ENCODE measurements at places on chromosomes 3 and 15.

DNA sequence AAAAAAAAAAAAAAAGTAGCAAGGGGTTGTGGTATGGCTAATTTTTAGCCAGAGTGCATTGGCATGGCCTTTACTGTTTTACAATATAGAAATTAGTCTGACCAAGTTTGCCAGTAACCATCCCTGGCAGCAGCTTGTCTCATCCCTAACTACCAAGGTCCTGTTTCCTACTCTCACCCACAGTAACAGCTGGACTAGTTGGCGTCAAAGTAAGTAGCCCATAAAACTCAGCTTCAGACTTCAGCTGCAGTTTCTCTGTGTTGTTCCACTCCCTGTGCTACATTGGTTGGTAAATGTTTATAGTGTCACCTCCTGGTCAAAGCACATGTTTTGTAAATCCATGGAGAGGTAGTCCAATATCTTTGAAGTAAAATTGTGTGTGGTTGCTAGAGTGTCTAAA is 691.3 kb downstream of the ZPLD1 start:
- peak; percentile 2 for DNase-seq

- DNase-seq = no peak
Measured at GRCh38 chr3:33729993-33730392, 11.9 kb upstream of the CLASP2 start.

GRCh38 chr15:45333550-45333949 is 44.8 kb downstream of the GATM start:
- peak; percentile 27 for DNase-seq

- no peak for DNase-seq
Measured at GRCh38 chr3:23872330-23872729, 44.5 kb downstream of the NKIRAS1 start.

DNA sequence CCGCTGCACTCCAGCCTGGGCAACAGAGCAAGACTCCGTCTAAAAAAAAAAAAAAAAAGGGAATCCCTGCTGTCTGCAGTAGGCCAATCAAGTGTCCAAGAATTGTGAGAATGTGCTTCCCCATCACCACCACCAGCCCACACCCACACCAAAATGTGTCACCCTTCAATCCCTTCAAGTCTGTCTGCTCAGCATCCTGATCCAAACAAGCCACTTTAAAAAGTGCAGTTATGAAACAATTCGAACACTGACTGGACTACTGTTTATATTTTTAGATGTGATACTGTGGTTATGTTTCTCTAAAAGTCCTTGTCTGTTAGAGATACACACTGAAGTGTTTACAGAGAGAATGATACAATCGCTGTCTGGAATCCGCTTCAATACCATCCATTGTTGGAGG is 78.1 kb upstream of the CGNL1 start:
- DNase-seq = peak; percentile 21

DNA sequence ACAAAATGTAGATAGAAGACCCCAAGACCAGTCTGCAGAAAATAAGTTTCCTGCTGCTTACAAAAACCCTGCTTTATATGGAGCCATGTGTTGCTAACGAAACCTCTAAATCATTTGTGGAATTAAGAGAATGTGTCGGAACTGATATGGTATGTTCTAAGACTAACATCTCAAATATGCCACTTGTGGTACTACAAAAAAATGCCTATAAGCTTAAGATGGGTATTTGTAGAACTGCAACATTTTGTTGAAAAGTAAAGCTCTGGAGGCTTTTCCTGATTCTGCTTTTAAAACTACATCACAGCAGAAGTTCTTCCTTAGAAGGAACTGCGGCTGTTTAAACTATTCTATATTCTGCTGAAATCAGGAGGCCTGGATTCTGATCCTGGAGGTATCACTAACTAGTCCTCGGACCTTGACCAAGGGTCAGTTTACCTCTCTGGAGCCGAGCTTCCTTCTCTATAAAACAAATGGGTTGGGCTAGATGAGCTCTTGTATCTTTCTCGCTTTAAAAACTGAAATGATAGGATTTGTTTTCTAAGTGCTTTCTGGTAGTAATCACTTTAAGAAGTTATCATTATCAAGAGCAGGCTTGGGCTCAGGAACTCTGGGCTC is 74.9 kb downstream of the RAD18 start:
- DNase-seq = peak; percentile 92

DNA sequence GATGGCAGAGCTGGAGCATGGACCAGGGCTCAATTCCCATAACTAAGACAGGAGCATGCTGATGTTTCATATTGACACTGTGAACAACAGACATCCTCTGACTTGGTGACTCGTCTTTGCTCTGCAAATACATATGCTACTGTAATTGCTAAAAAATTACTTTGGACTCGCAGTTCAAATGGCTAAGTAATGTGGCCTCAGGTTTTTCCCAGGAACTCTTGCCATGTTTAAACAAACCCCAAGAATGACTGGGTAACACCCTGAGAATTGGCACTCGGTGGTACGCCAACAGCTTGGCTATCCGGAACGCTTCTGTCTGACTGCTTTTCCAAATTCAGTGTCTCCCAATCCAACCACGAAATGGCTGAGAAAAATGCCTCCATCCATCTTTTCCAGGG is 456.7 kb upstream of the THBS1 start:
- no peak for DNase-seq

DNA sequence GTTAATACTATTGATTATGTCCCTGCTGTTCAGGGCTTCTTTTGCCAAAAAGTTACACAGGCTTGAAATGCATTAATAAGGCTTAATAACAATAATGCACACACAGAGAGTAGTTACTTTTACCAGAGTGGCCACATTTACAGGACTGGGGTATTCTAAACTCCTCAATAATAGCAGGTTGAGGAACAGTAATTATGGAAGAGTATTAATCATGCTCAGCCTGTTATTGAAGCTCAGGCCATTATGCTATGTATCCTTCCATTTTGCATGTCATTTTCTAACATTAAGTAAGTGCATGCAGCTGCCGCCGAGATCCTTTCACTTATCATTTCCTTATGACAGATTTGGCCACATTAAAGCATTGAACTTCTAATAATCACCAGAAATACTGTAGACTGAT is 5.7 kb downstream of the ARRDC4 start:
- no peak for DNase-seq

- peak; percentile 85 for DNase-seq
Measured at GRCh38 chr3:23923786-23924185, 6.9 kb downstream of the RPL15 start.

DNA sequence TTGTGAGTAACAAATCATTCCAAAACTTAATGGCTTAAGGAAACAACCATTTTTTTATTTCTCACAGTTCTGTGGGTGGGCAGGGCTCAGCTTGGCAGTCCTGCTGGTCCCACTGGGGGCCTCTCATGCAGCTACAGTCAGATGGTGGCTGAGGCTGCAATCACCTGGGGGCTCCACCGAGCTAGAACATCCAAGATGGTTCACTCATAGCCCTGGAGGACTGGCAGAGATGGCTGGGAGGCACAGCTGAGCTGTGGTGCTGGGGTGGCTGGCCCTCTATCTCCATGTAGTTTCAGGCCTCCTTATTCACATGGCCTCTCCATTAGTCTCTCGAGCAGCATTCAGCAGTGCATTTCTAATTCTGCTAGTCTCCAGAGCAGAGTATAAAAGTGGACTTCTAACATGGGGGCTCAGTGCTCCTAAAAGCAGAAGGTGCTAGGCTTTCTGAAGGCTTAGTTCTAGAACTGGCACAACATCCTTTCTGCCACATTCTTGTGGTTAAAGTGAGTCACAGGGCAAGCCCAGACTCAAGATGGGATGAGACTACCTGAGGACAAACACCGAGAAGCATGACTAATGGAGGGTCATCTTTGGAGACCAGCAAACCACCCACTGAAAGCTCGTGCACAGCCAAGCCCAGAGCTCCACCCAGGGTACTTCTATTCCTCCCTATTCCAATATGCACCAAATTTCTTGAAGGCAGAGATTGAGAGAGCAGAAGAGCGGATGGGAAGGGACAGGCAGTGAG is 6.3 kb downstream of the CAV3 start:
- DNase-seq = peak; percentile 56

DNA sequence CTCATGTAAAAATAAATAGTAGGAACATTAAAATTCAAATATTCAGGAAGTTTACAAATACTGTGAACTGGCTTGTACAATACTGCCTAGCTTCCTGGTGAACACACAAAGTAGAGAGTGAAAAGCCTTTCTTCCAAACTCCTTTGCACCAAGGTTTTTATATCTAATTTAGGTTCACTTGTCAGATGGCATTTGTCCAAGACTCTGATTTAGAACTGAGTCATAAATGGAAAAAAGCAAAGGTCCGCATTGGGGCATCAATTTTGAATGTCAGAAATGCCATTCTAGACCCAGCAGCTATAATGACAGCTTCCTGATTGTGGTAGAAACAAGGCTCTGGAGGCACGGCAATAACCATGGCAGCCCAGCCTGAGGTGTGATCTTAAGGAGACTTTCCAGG is 160.7 kb downstream of the PDE8A start:
- peak; percentile 70 for DNase-seq

GRCh38 chr3:7536921-7537320 is 676.0 kb downstream of the GRM7 start:
- DNase-seq = no peak

GRCh38 chr15:64586259-64586870 is 126.0 kb downstream of the ZNF609 start:
- no peak for DNase-seq

DNA sequence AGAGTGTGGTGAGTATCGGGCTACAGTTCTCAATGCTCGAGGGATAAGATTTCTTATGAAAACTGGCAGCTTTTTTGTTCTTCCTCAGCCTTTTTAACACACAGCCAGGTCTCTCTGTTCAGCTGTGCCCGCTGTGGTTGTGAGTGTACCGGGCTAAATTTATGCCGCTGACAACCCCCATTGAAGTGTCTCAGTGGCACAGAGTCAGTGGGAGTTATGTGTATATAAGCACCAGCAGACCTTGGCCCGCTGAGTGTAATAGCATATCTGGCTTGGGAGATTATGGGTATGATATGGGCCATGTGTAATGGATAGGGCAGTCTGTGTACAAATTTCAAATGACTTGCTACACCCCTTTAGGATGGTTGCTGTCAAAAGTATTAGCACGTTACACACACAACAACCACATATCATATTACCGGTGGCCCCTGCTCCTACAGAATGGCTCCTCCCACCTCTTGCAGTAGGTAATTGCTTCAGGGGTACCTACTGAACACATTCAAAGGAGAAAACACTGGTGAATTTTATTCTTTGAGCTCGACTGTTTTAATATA is 26.9 kb upstream of the NR2F2 start:
- no peak for DNase-seq

All from choroid plexus epithelial cell (primary cell).